ENCODE measurements at places on chromosomes 4 and X.

GRCh38 chr4:2746891-2747695 lies 9.0 kb downstream of the TNIP2 start:
- no peak for DNase-seq

GRCh38 chr4:88775529-88775928 lies 77.9 kb upstream of the NAP1L5 start:
- DNase-seq: no peak

- DNase-seq: no peak
Observed at GRCh38 chrX:12978205-12979025, 3.5 kb downstream of the TMSB4X start.

- DNase-seq: no peak
Observed at GRCh38 chrX:105297041-105297440, 76.5 kb upstream of the TEX13A start.

- DNase-seq: no peak
Observed at GRCh38 chrX:56564164-56564885, 898 bp downstream of the UBQLN2 start.

- DNase-seq: peak; percentile 49
Observed at GRCh38 chr4:110634350-110635162, 11.7 kb upstream of the PITX2 start.

GRCh38 chr4:100988876-100989275 lies 358.4 kb downstream of the PPP3CA start:
- no peak for DNase-seq

DNA sequence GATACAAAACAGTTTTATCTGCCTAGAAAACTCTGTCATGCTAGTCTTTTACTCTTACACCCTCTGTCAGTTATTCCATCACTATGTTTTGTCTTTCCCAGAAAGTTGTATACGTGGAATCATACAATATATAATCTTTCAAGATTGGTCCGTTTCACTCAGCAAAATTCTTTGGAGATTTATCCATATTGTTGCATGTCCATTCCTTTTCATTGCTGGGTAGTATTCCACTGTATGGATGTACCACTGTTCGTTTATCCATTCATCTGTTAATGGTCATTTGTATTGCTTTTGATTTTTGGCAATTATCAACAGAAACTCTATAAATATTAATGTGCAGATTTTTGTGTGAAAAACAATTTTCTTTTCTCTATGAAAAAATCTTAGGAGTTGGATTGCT lies 63.1 kb downstream of the GLUD2 start:
- no peak for DNase-seq

GRCh38 chr4:25786497-25787065 lies 76.2 kb downstream of the SEL1L3 start:
- no peak for DNase-seq

DNA sequence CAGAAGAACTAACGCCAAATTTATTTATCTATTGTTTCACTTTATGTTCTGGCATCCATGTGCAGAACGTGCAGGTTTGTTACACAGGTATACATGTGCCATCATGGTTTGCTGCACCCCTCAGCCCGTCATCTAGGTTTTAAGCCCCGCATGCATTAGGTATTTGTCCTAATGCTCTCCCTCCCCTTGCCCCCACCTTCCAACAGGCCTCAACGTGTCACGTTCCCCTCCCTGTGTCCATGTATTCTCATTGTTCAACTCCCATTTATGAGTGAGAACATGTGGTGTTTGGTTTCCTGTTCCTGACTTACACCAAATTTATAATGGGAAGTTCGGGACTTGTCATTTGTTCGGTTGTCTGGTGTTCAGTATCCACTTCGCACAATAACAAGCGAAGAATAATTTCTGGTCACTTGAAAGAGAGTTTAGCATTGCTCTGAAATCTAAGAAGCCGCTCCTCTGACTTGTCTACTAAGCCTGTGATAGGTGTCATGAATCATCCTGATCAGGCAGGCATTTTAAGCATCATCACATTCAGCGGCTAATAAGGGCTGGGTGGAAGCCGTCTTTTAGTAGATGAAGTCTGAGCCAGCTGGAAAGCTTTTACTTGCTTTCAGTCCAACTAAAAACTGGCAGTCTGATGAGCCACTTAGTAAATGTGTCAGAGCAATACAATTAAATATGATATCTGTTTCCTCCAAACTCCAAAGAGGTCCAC lies 1065.7 kb upstream of the PABPC4L start:
- no peak for DNase-seq

DNA sequence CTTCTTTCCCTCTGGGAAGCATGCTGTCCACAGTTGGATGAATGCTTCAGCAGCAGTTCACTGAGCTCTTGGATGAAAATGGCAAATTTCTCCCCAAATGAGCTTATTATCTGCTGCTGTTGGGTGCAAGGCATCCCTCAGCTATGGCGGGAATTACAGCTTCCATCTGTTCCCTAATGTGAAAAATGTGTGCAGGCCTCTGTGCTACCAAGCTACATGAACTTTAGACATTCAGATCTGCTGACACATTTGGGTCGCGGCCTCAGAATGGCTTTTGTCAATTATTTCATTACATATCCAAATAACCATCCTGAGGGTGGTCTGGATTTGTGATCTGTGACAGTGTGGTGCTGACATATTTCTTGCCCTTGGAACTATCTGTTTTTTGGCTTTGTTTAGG lies 119.5 kb upstream of the SCML1 start:
- no peak for DNase-seq

DNA sequence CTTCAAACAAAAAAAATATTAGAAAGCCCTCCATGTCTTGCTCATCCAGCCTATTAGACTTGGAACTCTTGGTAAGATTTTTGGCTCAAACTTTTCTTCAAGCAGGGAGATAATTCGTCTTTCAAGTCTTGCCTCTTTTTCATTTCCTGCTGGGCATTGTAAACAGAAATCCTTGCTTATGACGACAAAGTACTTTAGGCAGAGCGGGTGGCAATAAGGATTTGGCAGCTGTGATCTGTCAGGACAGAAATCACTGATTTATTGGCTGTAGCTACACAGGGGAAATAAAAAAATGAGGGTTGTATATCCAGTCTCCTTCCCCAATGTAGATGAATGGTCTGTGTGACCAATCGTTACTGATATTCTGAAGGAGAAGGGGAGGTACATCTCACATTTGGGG lies 121.6 kb downstream of the SLC4A4 start:
- no peak for DNase-seq

- no peak for DNase-seq
Observed at GRCh38 chrX:9357518-9358114, 107.2 kb upstream of the TBL1X start.

DNA sequence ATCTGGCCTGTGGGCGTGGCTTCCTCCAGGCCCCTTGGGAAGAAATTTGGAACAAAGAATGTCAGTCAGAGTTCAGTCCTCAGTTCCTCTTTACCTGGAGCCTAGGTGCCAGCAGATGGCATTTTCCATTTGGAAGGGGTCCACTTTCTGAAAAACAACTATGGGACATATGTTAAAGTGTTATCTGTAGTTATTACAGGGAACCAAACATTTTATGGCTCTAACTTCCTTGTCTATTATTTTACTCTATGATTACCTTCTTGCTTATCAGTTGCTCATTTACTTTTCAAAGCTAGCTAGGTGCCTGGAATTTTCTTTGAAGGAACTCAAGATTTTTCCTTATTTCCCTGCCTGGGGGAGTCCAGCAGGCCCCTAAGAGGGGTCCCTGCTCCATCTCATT lies 159.8 kb upstream of the PUDP start:
- no peak for DNase-seq

- no peak for DNase-seq
Observed at GRCh38 chr4:168920441-168921065, 89.5 kb downstream of the CBR4 start.

- DNase-seq: no peak
Observed at GRCh38 chr4:6811165-6811564, 28.6 kb downstream of the KIAA0232 start.

DNA sequence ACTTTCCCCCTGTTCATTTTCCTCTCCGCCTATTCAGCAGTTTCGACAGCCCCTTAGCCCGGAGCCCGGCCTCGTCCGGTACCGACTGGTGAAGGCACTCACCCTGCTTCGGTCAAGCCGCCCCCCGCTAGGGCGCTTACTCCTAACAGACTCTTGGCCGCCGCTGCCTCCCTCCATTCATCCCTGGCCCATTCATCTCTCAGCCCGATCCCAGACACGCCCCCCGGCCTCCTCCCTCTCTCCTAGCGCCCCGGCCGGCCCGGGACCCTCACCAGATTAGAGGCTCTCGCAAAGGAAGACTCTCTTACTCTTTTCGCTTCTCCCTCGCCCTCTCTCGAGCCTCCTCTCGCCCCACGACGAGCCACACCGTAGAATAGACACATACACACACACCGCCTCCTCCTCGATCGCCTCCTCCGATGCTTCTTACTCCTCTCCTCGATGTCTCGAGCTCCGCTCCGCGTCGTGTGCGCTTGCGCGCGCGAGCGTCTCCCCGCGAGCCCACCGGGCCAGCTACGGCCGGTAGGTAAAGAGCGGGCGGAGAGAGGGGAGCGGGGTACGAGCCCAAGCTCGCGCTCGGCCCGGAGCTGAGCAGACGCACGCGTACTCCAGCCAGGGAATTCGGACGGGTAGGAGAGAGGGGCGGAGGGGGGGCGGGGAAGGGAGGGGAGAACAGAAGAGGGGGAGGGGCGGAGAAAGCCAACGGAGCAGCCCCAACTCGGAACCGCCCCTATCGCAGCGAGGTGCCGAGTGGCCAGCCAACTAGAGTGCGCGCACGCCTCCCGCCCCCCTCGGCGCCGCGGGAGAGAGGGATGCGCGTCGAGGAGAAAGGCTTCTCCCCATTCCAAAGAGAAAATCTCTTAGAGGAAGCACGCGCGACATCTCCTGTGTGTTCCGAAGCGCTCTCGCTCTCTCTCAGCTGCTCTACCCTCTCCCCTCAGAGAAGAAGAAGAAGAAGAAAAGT lies at the start of gene WNK3:
WNK3 (minus strand) TSS at position 633 of the 964 bp plus-strand sequence.
- peak; percentile 67 for DNase-seq

GRCh38 chr4:144347121-144347520 lies 206.6 kb upstream of the GYPA start:
- DNase-seq: no peak

DNA sequence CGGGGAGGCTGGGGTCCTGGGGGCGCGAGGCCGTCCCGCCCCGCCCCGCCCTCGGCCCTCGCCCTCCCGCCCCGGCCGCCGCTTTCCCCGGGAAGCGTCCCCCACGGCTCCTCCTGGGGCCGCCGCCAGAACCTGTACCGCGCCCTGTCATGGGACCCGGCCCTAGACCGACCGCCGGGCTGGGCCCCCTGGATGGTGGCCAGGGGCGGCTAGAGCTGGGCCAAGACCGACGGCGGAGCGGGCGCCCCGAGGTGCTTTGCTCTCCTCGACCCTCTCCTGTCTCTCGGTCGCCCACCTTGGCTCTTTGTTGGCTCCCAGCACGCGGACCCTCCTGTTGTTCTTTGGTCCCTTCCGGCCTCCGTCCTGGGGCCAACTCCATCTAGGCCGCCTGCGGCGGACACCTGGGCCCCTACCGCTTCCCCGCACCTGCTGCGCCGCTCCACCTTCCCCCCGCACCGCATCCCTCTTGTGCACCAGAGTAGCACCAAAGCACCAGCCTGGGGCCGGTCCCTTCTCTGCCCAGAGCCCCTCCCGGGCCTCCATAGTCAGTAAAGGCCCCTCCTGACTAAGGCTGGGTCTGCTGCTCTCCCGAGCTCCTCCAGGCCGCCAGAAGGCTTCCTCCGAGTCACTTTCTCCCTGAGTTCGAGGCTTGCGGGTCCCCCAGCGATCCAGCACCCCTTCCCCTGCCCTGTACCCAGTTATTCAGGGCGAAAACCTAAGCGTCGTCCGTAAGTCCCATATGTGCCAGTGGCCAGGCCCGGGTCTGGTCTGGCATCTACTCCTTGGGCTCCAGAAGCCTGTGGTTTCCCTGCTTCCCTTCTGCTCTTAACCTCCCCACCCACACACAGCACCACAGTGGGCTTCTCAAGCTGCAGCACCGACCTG lies 587 bp downstream of the TACC3 start:
- DNase-seq: no peak

- no peak for DNase-seq
Observed at GRCh38 chr4:111048316-111048715, 425.4 kb upstream of the PITX2 start.

GRCh38 chrX:1853916-1854315 lies 239.1 kb downstream of the ASMT start:
- DNase-seq: no peak

- peak; percentile 19 for DNase-seq
Observed at GRCh38 chr4:170420255-170420693, 330.5 kb upstream of the AADAT start.

DNA sequence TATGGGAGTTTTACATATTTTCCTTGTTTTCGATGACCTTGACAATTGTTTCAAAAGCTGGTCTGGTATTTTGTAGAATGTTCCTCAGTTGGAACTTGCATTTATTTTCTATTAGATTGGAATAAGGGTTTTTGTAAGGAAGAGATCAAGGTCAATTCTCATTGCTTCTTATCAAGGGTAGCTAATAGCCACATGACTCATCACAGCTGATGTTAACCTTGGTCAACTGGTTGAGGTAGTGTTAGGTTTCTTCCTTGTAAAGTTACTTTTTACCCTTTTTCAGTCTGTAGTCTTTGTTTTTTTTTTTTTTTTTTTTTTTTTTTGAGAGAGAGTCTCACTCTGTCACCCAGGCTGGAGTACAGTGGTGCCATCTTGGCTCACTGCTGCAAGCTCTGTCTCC lies 257.2 kb downstream of the SNCA start:
- DNase-seq: no peak

- DNase-seq: no peak
Observed at GRCh38 chrX:16186380-16187007, 19.2 kb downstream of the MAGEB17 start.

DNA sequence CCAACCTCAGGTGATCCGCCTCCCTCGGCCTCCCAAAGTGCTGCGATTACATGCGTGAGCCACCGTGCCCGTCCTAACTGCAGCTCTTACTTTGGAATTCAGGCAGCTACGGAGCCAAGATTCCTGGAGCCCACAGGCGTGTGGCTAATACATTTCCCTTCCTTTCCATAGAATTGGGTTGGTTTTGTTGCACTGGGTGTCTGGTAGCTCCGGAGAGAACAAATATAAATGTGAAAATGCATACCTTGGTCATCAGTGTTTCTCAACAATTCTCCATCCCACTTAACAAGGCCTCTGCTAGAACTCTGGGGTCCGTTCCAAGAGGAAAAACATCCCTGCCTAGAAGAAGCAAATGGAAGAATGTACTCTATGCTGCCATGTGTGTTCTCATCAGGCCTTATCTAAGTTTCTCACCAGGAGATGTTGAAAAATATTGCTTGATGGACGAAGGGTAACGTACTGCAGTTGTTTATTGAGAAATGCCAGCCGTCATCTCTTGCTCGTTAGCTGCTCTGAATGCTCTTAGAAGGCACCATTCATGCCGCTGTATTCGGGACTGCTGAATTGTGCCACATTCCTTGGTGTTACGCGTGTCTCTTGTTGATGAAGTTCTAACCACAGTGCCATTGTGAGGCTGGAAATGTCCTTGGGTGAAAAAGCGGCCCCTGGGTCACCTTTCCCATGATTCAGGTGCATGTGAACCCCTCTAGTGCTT lies 50.5 kb upstream of the CD99 start:
- DNase-seq: no peak

DNA sequence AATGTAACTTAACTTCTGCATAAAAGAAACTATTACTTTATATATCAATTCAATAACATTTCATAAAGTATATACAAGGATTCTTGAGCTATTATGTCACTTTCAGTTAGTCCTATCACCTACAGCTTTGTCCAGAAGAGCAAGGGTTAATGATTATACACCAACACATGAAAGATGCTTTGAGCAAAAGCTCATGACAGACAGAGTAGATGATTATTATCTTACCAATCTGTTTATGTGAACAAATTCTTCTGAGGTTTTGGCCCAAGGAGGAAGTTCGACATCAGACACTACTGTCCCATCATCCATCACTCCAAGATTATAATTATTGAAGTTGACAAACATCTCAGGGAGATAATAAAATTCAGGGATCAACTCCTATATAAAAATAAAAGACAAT lies 166.7 kb upstream of the MAB21L2 start:
- no peak for DNase-seq

GRCh38 chr4:88215351-88215750 lies 56.9 kb upstream of the ABCG2 start:
- no peak for DNase-seq

Measured in NCI-H1048 (cell line).